ENCODE measurements at places on chromosomes 2 and 18.

DNA sequence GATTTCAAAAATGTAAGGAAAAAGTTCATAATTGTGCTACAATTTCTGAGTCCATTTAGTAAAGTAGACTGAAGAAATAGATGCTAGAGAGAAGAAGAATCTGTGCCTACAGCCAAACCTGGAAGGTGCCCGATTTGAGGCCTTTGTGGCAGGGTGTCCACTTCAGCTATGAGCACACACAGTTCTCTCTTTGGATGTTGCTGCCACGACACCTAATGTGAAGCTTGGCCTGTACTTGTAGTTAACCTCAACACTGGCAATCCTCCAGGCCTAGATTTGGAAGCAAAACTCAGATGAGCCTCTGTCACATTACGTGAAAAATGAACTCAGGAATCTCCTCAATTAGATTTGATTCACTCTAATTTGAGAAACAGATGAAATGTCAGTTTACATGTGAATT, 90.1 kb upstream of the LRP1B start:
- DNase-seq = no peak

DNA sequence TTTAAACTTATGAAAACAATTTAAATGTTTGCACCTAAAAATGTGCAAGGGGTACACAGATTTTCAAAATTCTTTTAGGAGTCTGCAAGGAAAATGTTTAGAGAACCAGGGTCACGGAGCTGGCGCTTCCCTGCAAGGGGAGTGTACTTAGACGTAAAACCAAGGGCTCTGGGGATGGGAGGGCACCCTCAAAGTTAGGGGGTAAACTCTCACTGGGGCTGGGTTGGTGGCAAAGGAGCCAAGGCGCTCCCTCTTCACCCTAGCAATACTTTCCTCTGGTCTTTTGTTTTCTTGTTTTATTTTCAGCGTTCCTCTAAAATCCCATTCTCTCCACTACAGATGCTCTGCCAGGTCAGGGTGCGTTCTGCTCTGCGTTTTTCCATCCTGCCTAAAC, 20.0 kb downstream of the TMEM247 start:
- DNase-seq = no peak

DNA sequence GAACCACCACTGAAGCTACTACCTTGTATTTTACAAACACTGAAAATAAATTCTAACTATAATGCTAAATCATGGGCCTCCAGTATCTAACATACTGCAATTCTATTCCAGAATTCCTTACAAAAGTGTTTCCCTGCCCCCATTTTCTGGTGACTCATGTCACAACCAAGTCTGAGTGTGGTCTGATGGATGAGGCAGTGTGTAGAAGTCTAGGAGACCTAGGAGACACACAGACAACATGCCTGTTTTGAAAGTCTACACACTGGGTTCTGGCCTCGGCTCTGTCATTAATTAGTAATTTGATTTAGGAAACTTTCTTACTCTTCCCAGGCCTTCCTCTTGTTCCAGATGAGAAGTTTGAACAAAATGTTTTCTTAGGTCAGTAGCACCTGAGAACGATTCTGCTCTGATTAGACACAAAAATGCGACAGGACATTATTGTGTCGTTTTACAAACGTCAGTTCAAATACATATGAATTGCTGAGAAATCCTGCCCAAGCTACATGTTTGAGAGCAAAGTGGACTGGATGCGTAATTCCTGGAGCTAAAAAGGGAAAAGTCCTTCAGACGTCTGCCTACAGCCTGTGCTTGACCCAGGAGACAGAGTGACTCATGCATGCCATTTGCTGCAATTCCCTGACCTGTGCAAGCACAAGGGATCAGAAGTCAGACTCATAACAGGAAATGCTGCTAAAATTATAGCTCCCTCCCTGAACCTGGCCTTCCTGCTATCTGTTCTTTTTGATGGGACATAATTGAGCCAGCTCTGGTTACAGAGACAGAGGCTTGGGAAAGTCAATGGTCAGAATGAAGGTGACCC, 494.4 kb downstream of the SOX11 start:
- DNase-seq = no peak

DNA sequence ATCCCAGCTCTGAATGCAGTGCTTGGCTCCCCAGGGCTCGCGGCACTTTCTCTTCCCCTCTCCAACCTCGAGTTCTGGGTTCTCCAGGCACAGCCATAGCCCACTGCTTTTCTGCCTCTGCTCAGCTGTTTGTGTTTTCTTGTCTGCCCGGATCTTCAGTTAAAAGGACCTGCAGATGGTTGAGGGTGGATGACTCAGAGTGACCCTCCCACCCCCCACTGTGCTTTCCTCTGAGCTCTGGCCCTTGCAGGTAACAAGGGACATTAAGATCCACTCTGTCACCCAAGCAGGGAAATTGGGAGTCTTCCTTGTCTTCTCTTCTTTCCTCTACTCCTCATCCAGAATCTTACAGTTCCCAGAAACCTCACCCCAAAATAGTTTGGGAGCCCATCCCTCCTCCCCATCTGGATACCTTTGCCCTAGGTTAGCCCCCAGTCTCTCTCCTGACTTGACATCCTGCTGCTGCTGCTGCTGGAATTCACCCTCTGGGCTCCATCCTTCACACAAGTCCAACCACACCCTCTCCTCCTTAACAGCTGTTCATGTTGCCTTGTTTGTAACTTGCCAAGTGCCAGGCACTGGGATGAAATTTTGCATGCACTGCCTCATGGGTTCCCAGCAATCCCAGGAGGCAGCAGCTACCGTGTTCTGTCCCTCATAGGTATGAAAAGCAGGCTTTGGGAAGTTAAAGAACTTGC, 157.9 kb upstream of the TTC39C start:
- no peak for DNase-seq

DNA sequence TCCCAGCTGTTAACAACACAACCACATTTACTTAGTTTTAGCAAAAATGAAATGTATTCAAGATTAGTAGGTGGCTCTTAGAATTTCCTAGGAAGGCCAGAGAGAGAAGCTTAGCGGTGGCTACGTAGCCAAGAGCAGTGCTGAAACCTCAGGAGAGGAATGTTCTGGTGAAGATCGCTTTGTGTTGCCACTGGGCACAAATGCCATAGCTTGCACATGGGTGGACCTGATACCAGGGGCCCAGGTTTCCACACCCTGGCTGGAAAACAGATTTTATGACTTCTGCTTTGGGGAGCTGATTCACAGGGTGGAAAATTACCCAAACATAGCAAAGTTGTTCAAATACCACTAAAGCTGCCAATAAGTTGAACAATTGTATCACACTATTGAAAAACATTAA, 43.4 kb downstream of the THUMPD2 start:
- DNase-seq = no peak

DNA sequence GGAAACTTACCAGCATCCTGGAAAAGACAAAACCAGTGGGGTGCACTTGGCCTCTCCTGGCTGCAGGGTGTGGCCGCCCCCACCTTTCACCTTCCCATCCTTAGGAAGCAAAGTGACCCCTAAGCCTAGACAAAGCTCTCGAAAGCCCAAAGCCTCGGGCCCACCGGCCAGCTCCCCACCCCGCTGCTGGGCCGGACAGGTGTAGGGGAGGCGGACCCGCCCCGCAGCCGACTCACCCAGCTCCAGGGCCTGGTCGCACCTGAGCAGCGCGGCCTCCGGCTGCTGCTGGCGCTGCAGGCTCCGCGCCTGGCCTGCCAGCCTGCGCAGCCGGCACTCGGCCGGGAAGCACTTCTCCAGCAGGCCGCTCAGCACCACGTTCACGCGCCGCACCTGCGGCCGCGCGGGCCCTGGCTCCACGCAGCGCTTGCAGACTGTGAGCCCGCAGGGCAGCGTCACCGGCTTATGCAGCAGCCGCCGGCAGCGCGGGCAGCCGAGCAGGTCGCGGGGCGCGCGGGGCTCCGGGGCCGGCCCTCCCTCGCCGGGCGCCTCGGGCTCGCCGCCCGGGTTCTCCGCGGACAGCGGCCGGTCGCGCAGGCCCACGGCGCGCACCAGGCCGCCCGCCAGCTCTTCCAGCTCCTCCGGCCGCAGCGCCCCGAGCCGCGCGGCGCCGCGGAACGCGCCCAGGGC, 979 bp downstream of the LONRF2 start:
- peak; percentile 30 for DNase-seq

- no peak for DNase-seq
These were observed 763.0 kb upstream of the ACVR2A start for GRCh38 chr2:147081831-147082230.

DNA sequence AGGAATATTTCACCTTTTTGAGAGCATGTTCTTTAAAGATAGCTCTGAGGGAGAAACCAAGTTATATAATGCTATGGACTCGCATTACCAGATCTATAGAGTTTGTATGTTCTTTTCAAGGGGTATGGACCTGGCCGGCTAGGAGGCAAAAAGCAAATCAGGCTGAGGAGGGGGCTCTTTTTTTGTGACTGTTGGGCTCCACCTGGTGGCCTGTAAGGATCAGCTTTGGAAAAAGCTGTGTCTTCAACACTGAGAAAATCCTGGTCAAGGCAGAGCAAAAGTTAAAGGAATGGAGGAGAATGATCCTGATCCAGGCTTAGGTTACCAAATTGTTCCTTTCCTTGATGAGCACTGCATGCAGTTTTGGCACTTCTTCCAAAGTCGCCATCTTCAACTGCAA, 180.5 kb downstream of the DIS3L2 start:
- DNase-seq = peak; percentile 53

- peak; percentile 42 for DNase-seq
These were observed 1.0 kb upstream of the BMPR2 start for GRCh38 chr2:202375033-202375608.

DNA sequence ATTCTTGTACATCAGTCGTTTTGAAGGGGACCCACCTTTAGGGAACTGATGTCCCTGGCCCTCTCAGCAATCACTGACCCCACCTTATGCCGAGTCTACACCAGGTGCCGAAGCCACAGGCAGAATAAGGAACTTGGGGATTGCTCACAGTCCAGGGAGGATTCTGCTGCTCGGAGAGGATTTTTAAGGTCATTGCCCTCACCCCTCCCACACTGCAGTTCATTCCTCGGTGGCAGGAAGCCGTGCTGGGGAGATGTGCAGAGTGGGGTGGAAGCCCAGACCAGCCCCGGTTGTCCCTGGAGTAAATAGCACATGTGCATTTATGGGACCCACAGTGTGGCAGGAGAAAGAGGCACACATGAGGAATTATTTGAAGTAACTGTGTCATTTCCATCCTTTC, 50.4 kb downstream of the PLB1 start:
- DNase-seq = peak; percentile 10

GRCh38 chr2:6832596-6833299, 33.0 kb downstream of the CMPK2 start:
- DNase-seq = no peak

DNA sequence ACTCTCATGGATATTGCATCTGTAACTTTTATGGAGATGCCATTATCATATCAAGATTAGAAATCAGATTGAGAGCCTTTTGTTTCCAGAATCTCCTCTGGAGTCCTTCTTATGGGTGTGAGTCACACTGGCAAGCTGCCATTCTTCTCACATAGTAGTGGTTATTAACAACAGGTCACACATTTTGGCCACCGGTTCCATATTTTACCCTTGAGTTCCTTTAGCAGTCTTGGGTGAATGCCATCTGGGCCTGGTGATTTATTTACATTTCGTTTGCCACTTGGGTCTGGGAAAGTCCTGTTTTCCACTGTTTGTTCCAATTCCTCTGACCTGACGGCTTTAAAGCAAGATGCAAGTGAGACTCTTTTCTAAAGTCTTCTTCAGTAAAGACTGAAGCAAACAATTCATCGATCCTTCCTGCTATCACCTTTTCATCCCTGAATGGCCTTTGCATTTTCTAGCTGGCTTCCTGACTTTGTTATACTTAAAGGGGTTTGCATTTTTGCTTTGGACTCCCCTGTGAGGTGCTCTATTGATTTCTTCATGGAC, 80.5 kb upstream of the CAVIN2 start:
- peak; percentile 67 for DNase-seq

DNA sequence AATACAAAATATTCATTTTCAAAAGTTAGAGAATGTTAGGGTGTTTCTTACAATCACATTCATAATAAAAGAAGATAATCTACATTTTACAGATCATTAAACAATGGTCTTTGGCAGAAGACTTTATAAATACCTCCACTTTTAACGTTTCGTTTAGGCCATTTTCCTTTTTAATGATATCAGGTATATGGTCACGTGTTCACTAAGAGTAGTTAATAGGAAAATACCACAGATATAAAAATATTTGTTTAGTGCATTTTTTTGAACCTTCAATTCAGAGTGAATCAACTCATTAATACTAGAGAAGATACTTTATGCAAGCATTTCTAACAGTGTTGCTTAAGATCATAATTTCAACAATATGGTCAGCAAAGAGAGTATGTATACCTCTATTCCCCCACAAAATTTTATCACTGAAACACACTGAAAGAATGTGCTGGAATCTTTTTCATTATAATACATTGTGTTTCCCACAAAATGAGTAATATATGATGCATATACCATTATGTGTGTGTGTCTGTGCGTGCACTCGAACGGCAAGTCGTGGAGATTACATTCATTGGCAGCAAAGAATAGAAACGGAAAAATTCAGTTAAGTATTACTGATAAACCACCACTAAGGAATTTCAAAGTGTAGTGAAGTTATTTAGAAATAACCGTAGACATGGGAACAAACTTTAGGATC, 319.9 kb upstream of the THUMPD2 start:
- DNase-seq = no peak

DNA sequence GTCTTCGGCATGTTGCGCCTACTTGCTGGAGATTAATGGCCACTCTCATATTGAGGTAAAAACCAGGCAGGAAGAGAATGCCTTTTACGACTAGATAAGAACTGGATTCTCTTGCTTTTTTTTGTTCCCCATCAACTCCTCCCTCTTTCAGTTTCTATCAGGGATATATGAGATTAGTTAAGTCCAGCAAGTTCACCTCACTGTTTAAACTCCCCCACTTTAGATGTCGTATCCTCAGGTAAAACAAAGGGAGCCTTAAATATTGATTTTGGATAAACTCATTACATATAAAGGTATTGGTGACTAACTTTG, 98.4 kb downstream of the PLEKHM3 start:
- DNase-seq = no peak

GRCh38 chr2:119490106-119490505, 34.2 kb downstream of the SCTR start:
- no peak for DNase-seq

DNA sequence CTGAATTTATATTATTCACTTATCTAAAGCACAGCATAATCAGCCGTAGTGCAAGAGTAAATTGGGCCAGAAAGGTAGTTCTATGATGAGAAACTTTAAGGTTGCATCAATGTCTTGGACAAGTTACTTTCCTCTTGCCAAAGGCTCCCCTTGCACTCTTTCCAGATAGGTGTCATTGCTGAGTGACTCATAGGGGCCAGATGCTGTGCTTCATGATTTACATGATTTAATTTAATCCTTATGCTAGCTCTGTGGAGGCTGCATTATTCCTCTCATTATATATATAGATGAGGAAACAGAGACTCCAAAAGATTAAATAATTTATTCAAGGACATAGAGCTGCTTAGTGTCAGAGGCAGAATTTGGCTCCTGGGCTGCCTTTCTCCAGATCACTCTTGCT, 5.0 kb downstream of the CFAP221 start:
- DNase-seq = peak; percentile 40

GRCh38 chr2:126172631-126173184, 483.2 kb upstream of the GYPC start:
- no peak for DNase-seq

- DNase-seq = no peak
These were observed 21.6 kb upstream of the SULT1C2 start for GRCh38 chr2:108267101-108267500.

GRCh38 chr2:216490061-216490460, 8.6 kb upstream of the RPL37A start:
- DNase-seq = peak; percentile 80
